Stimulated activated CD8-positive, alpha-beta memory T cell treated with anti-CD3 and anti-CD28 coated beads, Interleukin-4, amount 100 ng/mL, for 1 hour (primary cell): ENCODE measurements at places on chromosomes 7 and 10.

DNA sequence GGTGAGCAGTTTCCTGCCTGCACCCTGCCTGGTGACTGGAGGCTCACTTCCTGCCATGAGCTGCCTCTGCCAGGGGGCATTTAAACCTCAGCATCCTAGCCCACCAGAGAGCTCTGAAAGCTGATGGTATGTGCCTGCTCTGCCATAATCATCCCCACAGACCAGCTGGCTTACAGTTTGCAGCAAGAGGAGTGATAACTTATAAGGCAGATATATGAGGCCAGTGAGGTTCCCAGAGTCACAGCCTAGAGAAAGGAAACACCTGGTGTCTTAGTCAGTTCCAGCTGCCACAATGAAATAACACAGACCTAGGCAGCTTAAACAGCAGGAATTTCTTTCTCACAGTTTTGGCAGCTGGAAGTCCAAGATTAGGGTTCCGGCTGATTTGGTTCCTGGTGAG, 232.0 kb downstream of the PAXIP1 start:
- DNase-seq, result no peak

DNA sequence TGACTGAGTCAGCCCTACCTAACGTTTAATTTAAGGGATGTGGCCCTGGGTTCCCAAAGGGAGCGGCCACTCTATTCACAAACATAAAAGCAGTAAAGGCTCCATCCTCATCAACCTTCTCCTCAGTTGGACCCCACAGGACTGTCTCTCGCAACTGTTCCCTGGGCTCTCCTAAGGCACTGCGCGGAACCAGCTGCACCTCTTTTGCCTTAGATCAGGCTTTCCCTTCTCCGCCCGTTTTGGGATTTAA, 689 bp upstream of the GTPBP4 start:
- no peak for DNase-seq

- DNase-seq, result no peak
Observed at GRCh38 chr10:44413416-44413815, 28.5 kb upstream of the CXCL12 start.

GRCh38 chr10:113180401-113181154, 230.5 kb downstream of the TCF7L2 start:
- no peak for DNase-seq

DNA sequence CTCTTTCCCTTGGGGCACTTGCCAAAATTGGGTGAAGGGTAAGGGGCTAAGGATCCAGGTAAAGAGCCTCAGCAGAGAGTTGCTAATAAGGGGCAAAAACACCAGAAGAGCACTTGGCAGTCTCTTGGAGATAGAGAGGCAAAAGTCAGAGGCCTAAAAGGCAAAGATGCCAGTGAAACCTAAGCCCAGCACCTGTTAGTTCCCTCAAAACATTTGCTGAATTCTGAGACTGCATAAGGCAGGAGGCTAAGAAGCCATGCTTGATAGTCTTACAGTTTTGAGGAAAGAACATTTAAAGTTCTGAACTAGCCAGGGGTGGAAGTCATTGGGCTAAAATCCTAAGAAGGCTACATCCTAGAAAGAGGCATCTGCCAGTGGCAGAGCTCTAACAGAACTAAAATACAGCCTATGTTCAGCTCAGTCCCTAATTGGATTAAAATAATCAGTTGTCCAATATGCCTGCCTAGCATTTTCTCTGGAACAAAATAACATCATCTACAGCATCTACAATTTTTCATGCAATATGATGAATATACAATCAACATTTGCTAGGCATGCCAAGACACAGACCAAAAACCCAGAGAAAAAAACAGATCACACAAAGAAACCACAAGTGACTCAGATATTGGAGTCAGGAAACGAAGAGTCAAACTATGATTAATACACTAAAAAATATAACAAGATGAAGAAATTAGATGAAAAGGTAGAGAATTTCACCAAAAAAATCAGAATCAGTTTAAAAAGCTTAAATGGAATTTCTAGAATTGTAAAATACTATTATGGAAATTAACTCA, 7.7 kb downstream of the HTR7 start:
- DNase-seq, result no peak

- no peak for DNase-seq
Observed at GRCh38 chr10:80356989-80357850, 639 bp downstream of the DYDC2 start.

- DNase-seq, result no peak
Observed at GRCh38 chr10:94137747-94138146, 144.0 kb downstream of the PLCE1 start.

DNA sequence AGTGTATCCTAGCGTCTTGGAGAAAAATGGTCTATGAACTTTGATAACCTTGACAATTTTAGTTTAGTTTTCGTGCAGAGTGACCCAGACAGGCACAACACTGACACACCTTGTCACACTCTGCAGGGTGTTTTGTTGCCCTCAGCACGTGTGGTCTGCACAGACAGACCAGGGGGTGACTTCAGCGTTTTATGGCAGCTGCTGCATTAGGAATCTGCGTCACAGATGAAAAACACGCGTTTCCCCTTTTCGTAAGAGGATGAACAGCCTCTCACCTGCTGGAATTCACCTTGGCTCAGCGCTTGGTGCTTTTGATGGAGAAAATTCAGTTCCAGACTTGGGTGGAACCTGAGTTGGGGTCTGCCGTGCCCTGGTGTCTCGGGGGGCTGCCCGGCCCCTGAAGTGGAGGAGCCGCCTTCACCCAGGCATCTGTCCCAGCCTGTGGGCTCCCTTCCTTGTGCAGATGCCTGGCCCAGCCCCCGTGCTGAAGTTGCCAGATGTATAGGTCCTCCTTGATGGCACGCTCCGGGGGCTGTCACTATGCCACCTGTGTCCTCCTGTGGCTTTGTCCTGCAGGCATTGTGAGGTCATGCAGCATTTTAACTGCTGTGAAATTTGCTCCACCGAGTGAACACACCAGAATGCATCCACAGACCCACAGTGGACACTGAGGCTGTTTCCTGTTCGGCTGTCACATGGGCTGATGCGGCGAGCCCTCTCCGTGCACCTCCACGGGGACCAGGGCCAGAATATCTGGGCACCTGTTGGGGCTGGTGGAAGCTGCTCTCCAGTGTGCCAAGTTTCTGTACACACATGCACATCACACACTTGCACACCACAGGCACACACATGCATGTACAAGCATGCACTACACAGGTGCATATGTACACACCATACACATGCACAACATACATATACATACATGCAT, 18.3 kb downstream of the INPP5A start:
- no peak for DNase-seq

GRCh38 chr7:27064661-27065060, 31.1 kb downstream of the HOXA1 start:
- no peak for DNase-seq

DNA sequence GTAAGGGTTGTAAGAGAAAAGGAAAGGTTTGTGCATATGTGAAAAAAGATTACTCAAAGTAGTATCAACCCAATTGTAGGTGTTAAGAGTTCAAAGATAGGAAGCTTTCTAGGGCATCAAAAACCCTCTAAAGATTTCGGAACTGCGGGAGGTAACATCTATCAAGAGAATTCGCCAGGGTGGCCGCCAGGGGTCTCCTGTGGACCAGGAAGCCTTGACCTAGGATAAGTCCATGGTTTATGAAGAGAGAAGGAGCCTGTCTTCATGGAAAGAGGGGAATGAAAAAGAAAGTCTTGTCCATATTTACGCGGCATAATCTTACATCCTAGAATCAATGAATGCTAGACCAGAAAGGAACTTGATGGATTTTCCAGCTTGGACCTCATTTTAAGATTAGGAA, 140.7 kb upstream of the CALCR start:
- DNase-seq, result no peak

- no peak for DNase-seq
Observed at GRCh38 chr10:97801422-97801821, 29.6 kb upstream of the SFRP5 start.

GRCh38 chr7:75950111-75950681, 35.2 kb downstream of the POR start:
- no peak for DNase-seq

DNA sequence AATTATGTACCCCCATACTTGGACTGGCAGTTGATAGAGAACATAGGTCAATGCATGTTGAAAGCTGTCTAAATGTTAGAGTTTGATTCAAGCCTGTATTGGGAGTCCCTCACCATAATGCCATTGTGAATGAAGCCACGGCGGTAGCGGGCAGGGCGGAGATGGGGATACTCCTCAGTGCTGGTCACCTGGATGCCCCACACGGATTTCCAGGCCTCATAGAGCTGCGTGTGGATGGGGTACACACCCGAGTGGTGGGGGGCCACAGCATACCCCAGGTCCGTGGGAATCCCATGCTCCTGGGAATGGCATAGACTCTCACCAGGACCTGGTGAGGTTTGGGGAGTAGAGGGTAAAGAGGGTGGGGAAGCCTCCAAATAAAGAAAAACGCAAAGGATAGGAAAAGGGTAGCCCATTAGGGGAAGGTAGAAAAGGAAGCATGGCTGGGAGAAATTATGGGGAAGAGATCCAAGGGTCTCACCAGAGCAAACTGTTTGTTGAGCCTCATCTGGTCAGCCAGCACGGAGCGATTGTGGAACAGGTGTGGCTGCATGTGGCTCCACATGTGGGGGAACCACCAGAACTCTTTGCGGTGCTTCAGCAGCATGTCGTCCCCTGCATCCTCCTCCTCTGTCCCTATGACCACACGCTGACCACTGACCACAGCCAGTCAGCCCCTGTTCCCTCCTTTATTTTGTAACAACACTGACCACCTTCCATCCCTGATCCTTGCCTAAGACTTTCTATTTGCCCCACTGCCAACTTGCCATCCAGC, 5.0 kb downstream of the NDST2 start:
- DNase-seq, result no peak

- no peak for DNase-seq
Observed at GRCh38 chr10:27030060-27030459, 70.2 kb downstream of the ANKRD26 start.

DNA sequence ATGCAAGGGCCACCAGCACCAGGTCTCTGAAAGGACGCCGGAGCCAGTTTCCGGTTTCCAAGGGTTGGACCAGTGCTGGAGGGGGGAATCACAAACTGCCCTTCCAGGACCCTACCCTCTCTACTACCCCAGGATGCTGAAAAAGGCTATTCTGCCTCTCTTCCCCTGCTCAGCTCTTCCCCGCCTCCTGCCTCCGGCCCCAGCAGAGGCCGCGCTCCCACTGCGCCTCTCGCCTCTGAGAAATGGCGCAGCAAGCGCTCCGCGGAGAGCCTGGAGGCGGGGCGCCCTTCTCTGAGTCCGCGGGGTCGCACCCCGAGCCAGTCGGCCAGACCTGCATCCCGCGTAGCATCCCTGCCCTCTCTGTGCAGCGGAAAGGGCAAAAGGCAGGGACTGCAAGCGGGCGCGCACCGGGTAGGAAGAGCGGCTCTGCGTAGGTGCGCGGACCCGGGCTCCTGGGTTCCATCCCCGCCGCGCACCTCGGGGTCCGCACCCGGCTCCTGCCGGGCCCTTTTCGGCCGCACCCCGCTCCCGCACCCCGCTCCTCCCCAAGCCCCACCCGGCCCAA, 476 bp upstream of the RET start:
- no peak for DNase-seq

- DNase-seq, result no peak
Observed at GRCh38 chr10:97450828-97451227, 4.9 kb downstream of the ZDHHC16 start.

GRCh38 chr10:79020605-79021004, 48.2 kb upstream of the ZMIZ1 start:
- DNase-seq, result no peak

GRCh38 chr10:44006771-44007170, 358.1 kb upstream of the ZNF32 start:
- no peak for DNase-seq

DNA sequence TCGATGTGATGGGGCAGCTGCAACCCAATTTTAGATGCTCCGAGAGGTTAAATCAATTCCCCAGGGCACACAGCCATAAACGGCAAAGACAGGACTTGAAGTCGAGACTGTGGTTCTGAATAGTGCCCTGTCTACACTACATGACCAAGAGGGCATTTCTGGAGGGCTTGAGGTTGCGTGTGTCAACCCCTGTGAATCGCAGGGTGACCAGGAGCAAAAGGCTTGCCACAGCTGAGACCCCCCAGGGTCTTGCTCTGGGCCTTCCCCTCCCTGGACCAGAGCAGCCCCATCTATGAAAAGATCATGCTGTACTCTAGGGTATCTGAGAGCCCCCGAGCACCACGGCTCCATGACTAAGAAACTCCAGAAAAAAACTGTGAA, 26.8 kb upstream of the RASGEF1A start:
- DNase-seq, result no peak

DNA sequence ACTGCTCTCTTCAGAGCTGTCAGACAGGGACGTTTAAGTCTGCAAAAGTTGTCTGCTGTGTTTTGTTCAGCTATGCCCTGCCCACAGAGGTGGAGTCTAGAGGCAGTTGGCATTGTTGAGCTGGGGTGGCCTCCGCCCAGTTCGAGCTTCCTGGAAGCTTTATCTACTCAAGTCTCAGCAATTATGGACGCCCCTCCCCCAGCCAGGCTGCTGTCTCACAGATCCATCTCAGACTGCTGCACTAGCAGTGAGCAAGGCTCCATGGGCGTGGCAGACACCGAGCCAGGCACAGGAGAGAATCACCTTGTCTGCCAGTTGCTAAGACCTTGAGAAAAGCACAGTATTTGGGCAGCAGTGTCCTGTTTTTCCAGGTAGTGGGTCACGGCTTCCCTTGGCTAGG, 98.1 kb downstream of the SDHAF3 start:
- DNase-seq, result no peak

GRCh38 chr7:70210936-70211310, 612.6 kb downstream of the AUTS2 start:
- no peak for DNase-seq

- no peak for DNase-seq
Observed at GRCh38 chr10:24723386-24723787, 300 bp downstream of the ARHGAP21 start.

DNA sequence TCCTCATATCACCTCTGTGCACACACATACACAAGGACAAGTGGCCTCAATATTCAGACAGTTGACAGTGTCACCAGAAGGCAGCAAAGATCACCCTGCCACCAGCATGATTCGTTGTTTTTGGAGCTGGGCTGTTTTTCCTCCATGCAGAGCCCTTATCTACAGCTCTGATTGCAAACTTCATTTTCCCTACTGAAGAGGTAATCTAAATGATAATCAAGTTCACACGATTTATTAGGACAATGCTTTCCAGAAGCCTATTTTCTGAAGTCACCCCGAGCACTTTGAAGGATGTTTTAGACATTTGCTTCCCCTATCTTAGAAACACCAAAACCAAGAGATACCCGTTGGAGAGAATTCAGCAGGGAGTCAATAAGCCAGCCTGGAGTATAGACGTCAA, 46.0 kb upstream of the ADAM12 start:
- no peak for DNase-seq

GRCh38 chr10:102604439-102604841, 39.8 kb upstream of the TRIM8 start:
- no peak for DNase-seq

- no peak for DNase-seq
Observed at GRCh38 chr7:116198748-116199410, 11.5 kb upstream of the TES start.
